ENCODE measurements at places on chromosomes 11 and 22. TPM values are rescaled to one million over a fixed set of nuclear protein-coding genes. Genes with fewer than 3 reads are reported as not detected.

Gene SLC22A6
- not detected for total RNA-seq

Gene C22orf42
- total RNA-seq, result 13.9 TPM

Gene SLC22A8
- total RNA-seq, result 2.4 TPM

Gene SCN4B
- total RNA-seq, result 0.16 TPM

Gene PATE1
- not detected for total RNA-seq

Gene KCNE3
- total RNA-seq, result 1.9 TPM

DNA sequence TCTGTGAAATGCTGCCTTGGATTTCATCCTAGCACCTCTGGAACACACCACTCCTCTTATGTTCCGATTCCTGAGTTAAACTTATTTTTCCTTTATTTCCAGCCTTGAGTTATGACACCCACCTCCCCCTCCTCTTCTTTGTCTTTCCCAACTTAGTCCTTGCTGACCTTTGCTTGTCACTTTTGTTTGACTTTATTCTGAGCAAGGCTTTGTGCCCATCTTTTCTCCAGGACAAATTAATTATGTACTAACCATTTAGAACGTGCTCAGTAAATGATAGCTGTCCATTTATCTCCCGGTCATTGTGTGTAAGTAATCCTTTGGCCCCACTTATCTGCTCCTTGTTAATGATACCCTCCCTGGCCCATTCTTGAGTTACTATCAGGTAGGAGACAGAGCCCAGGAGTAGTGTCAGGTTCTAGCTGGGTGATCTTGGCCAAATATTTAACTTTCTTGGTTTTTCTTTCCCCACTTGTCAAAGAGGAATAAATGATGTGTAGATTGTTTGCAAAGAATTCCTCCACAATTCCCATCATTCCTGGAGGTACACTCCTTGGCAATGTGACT is 44.2 kb downstream of the EXPH5 start:
- DNase-seq, result no peak

- no peak for DNase-seq
Measured at GRCh38 chr11:86056351-86056854, 12.5 kb downstream of the PICALM start.

DNA sequence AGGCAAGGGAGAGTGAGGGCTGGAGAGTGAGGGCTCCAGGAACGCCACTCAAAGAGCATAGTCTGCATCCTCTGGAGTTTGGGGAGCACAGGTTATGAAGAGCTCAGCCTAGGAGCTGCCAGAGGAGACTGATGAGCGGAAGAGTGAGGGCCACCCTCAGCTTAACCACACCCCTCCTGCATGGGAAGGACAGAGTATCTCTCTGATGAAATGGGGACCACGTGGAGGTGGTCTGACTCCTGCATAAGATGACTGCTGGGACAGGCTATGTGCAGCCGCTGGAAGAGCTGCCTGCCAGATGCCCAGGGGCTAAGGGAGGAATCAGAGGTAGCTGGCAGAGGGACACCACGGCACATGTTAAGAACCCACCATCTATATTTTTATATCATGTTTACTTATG is 162.9 kb upstream of the POU2AF2 start:
- no peak for DNase-seq

DNA sequence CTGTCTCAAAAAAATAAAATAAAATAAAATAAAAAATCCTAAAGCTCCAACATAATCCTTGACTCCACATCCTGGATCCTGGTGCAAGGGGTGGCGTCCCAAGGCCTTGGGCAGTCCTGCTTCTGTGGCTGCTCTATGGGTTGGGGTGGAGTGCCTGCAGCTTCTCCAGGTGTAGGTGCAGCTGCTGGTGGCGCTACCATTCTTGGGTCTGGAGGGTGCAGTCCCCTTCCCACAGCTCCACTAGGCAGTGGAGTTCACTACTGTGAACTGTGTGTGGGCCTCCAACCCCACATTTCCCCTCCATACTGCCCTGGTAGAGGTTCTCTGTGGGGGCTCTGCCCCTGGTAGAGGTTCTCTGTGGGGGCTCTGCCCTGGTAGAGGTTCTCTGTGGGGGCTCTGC is 6.9 kb upstream of the TBC1D22A start:
- DNase-seq, result no peak

DNA sequence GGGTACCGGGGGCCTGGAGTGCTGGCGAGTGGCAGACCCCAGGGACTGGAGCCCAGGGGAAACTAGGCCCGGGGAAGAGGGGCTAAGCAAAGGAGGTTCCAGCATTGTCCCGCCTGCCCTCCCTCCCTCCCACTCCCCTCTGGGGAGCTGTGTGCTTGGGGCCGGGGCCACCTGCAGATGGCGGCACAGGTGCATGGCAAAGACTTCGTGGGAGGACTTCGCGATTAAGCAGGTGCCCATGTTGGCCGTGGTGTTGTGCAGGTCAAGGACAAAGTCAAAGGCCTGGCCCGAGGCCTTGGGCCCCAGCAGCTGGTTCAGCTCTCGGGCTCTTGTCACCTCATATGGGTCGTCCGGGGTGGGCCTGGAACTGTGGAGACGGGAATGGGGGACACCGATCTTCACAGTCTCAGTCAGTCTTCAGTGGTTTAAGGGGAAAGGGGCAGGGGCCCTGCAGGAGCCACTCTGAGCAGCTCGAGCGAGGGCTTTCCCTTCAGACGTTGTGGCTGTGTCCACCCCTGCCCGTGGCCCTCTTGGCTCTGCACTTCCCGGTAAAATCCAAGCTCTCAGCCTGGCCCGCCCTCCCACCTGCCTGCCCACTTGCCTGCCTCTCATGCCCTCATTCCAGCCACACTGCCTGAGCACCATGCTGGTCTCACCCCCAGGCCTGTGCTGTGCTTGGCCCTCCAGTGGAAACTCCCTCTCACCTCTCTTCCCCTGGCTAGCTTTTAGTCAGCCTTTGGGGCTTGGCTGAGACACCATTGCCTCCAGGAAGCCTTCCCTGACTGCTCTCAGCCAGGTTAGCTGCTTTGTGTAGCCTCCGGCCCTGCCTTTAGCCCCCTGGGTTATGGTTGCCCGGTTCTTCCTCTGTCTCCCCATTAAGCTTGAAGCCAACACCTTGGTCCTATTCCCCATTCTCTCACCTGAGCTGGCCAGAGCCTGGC is 4.7 kb downstream of the ACY3 start:
- no peak for DNase-seq

- DNase-seq, result no peak
Measured at GRCh38 chr11:44537679-44538078, 27.8 kb upstream of the CD82 start.

GRCh38 chr11:123590296-123590912 is 64.0 kb downstream of the SCN3B start:
- no peak for DNase-seq

- no peak for DNase-seq
Measured at GRCh38 chr11:75189911-75190310, 39.0 kb downstream of the SLCO2B1 start.

Data from progenitor cell of endocrine pancreas (in vitro differentiated cells).